ENCODE measurements at places on chromosomes 5 and 9. TPM values are rescaled to one million over a fixed set of nuclear protein-coding genes. Genes with fewer than 3 reads are reported as not detected.

Gene TMEM171
- total RNA-seq: 0.24 TPM

Gene PCDHB7
- under 0.01 TPM for total RNA-seq

Gene TUSC1
- 11.5 TPM for total RNA-seq

Gene FBXL7
- total RNA-seq: 16.7 TPM

Gene ZDHHC11
- total RNA-seq: 1.3 TPM

Gene GEMIN5
- 14.3 TPM for total RNA-seq

Gene INSL6
- total RNA-seq: not detected

Gene CDX1
- not detected for total RNA-seq

Gene ADAMTS2
- total RNA-seq: 29.2 TPM

Gene ORM1
- 0.24 TPM for total RNA-seq

Gene COL5A1
- total RNA-seq: 383 TPM

Gene GLIPR2
- 27.7 TPM for total RNA-seq

Gene CD14
- total RNA-seq: 0.26 TPM

Gene C9
- not detected for total RNA-seq

Gene HTR4
- total RNA-seq: not detected

Gene PROB1
- 5.6 TPM for total RNA-seq

Gene PCAT7
- not detected for total RNA-seq

Gene GRAMD2B
- 3.9 TPM for total RNA-seq

Gene PCDHGA6
- total RNA-seq: 1.0 TPM
